ENCODE measurements at places on chromosomes 3 and 15.
A peak's percentile ranks its signal among the peaks of the same experiment; 100 is the strongest.

DNA sequence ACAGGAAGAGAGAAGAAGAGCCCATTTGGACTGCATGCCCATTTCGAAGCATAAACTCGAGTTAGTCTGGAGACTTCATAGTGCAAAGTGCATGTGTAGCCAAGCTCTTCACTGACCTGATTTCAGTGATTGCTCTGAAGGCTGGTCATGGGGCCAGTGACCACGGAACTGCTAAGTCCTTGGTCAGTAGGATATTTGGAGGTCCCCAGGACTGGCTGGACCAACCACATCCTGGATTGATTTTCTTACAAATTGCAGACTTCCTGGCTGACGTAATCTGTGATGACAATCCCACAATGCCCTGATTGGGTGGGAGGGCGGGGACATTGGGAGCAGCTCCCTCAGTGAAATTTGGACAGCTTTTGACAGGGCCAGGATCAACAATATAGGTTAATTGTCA is 233.4 kb downstream of the CACNA2D3 start:
- DNase-seq = no peak

- peak; percentile 47 for DNase-seq
Observed at GRCh38 chr15:36579792-36580431, 486 bp downstream of the CDIN1 start.

- DNase-seq = no peak
Observed at GRCh38 chr3:86938416-86939105, 52.4 kb downstream of the VGLL3 start.

GRCh38 chr3:184335291-184335660 is 2.1 kb upstream of the FAM131A start:
- no peak for DNase-seq

GRCh38 chr15:68502398-68502901 is 70.5 kb upstream of the ITGA11 start:
- DNase-seq = no peak

DNA sequence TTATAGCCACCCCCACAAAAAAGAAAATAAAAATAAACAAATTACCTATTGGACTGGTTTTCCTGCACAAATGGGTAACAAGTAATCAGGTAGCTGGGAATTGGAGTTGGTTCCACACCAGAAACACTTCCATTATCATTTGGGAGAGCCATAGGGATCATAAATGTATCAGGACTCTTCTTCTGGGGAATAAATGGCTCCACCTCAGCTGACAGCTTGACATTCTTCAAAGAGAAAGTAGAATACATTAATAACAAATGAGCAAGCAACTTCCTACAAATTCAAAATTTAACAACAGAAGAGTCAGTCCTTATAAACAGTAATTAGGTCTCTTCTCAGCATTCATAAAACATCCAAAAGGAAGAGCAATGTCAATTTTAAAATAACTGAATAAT is 8.7 kb downstream of the SECISBP2L start:
- DNase-seq = no peak

- no peak for DNase-seq
Observed at GRCh38 chr3:77079988-77080610, 40.2 kb downstream of the ROBO2 start.

DNA sequence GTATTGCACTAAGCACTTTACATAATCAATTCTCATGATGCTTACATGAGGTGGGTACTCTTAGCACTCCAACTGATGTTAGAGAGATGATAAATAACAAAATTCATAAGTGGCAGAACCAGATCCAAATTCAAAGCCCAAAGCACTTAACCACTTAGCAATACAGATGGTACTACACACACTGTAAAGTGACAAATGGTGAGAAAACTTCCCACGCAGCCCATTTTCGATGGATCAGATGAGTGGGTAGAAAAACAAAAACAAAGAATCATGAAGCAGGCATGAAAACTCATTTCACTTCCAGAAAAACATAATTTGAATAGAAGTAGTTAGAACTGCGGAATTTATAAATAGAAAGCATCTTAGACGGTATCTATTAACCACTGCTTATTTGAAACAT is 66.2 kb downstream of the FRMD4B start:
- no peak for DNase-seq

DNA sequence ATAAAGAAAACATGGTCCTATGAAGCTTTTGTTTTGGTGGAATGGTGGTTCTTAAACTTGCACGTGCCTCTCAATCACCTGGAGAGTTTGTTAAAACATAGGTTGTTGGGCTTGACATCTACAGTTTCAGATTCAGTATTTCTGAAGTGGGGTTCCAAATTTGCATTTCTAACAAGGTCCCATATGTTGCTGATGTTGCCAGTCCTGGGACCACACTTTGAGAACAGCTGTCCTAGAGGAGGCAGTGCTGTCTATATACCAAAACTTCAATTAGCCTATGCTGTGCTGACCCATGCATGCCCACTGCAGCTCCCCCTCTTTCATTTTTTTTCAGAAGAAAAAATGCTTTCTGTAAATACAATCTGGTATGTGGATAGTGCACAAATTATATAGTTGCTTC is 31.3 kb downstream of the ALCAM start:
- DNase-seq = no peak

- DNase-seq = no peak
Observed at GRCh38 chr3:30531017-30531570, 75.3 kb upstream of the TGFBR2 start.

GRCh38 chr3:56693750-56694149 is 10.7 kb upstream of the TASOR start:
- DNase-seq = no peak

DNA sequence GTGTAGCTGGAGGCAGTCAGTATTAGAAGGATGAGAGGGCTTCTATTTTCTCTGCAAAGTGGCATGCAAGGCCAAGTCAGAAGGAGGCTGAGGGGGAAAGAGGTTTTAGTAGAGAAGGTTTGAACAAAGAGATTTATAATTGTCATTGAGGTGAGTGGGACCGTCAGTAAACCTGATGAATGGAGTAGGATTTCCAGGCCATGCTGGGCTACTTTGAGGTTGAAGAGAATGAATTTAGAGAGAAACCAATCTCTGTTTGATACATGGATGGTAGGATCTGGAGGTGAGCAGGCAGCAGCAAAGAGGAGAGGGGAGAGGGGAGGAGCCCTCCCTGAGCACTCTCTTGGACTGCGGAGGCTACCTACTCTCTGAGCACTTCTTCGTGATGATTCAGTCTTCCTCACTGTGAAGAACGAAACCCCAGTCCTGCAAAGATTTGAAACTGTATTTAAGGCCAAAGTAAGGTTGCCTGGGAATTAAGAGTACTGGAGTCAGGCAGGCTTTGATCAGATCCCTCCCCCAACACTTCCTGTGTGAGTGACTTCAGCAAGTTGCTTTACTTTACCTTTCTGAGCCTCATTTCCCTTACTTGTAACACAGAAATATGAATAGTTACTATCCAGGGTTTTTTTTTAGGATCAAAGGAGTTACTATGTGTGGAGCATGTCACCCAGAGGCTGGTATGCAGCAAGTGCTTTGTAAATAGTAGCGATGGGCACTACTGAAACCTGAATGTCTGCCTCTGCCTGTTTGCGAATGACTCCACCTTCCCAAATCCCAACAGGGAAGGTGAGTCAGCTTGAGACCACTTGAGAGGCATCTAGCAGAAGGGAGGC is 75.8 kb downstream of the RPL39L start:
- peak; percentile 31 for DNase-seq

DNA sequence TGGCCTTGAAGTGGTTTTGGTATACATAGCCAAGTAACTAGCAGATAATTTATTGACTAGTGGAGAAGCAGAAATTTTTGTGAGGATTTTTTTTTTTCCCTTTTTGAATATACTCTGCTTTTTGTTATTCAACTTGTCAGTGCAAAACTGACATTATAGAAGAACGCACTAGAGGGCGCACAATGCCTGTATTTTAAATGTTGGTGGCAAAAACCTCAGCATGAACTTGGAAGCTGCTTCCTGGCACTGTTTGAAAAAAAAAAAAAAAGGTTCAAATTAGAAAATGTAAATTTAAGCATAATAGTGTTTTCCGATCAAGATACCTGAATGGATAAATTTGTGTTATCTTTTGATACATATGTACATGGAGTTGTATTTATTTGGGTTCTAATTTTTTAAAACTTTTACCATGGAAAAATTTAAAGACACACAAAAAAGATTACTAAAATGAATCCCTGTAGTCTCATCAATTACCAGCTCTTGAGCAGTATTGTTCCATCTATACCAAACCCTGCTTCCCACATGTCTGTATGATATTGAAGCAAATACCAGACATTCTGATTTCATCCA is 56.0 kb downstream of the SLC25A26 start:
- DNase-seq = peak; percentile 70

- DNase-seq = no peak
Observed at GRCh38 chr3:125194061-125194848, 18.3 kb downstream of the SLC12A8 start.
